ENCODE measurements at places on chromosomes 7 and 10.

DNA sequence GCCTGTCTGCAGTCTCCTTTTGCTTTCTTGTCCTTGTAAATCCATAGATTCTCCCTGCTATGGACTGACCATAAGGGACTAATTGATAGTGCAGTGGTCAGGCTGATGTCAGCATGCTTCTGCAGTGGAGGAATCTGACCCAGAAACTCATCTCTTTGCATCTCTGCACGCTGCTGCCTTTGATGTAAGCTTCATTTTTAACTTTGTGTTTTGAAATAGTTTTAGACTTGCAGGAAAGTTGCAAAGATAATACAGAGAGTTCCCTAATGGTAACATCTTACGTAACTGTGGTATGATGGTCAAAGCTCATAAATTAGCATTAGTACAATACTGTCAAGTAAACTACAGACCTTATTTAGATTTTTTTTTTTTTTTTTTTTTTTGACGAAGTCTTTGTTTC lies 89.6 kb downstream of the GALNT17 start:
- DNase-seq, result no peak

DNA sequence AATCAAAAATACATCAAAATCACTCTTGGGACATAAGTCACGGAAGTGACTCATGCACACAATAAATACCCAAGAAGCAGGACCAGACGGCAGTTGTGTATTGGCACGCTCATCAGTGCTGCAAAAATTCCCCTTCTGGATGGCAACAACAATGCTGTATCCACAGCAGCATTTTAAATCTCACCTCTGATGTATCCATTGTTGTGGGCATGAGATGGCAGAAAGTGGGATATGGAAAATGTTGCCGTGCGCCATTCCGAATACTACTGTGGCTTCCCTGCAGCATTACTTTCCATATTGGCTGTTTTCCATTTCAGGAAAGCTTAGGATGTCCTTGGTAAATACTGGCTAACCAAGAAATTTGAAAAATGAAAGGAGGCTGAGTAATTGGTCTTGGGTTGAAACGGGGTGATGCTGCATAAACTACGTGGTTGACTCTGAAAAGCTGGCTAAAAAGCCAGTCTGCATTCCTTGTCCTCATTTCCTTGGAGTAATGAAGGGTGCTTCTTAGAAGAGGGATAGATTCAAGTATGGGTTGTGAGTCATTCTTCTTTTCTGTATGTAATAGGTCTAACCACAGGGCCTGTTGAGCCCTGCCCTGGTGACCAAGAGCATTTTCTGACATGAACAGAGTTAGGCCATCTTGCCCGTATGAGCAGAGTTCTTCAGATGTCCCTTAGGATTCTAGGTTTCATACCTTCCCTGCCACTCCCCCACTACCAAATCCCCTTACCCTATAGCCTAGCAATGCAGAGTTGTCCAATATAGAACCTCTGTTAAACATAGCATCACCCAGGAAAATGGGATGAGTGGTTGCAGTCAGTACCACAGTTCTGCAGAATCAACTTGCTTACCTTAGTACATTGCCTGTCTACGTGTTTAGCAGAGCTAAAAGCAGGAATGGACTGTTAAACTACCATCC lies 36.3 kb upstream of the TOMM7 start:
- DNase-seq, result no peak

DNA sequence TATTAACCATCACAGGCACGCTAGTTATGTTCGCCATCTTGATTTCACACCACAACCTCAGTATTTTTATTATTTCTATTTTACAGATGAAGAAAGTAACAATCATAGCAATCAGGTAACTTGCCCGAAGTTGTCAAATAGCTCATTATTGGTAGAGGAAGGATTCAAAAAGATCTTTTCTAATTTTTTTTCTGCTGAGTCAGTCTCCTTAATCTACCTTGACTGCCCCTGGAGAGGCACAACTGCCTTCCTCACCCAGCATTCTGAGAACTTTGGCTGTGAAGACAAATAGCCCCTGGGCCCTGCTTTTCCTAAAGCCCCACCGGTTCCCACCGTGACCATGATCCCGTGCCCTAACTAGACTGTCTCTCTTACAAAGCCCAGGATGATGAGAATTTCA lies 99.2 kb downstream of the TRIL start:
- DNase-seq, result no peak

- DNase-seq, result no peak
Measured at GRCh38 chr10:97718178-97718577, 4.6 kb downstream of the MARVELD1 start.

GRCh38 chr10:121027371-121027770 lies 176.2 kb downstream of the WDR11 start:
- no peak for DNase-seq

GRCh38 chr10:127863231-127863825 lies 29.4 kb downstream of the CLRN3 start:
- DNase-seq, result no peak

- DNase-seq, result no peak
Measured at GRCh38 chr7:131010717-131011431, 276.9 kb upstream of the KLF14 start.

GRCh38 chr10:19974138-19974537 lies 157.9 kb downstream of the PLXDC2 start:
- DNase-seq, result no peak

- no peak for DNase-seq
Measured at GRCh38 chr7:124765401-124766352, at the start of gene GPR37. TSS of gene GPR37 (minus strand) at chr7:124765792. CDS start at chr7:124764976, 816 bp downstream.

- no peak for DNase-seq
Measured at GRCh38 chr7:111813306-111813705, 251.0 kb upstream of the IMMP2L start.

DNA sequence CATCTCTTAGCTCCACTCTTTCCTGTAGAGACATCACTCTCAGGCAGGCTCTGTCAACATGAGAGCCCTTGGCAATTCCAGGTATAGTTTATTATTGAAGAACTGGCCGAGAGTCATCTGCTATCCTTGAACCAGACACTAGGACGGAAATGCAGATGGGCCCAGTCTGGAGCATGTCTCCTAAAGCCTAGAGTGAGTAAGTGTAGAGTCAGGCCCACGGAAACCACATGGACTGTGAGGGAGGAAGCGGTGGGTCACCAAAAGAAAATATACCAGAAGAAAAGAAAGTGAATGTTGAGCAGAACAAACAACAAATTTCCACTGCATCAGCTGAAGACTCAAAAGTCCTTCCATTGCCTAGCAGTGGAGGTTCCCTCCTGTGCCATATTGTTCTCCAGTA lies 15.7 kb upstream of the RELN start:
- no peak for DNase-seq

DNA sequence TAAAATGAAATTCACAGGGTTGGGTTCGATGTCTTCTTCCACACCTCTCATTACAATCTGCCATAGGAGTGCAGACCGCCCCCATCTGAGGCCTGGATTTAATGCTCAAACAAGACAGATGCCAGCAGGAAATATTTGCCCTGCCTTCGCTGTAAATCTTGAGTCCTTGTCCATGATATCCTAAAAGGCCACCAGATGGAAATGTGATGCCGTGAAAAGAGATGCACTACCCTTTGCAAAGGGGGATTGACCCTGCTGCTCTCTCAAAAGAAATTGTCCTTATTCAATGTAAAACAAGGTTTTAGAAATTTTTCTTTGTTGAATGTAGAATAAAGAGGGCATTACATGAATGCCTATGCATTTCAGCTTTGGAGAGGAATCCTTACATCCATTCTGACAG lies 37.5 kb downstream of the AGAP4 start:
- DNase-seq, result no peak

- DNase-seq, result no peak
Measured at GRCh38 chr10:35192645-35193249, 66.1 kb downstream of the CREM start.

GRCh38 chr10:132540456-132540855 lies 2.9 kb downstream of the INPP5A start:
- no peak for DNase-seq

DNA sequence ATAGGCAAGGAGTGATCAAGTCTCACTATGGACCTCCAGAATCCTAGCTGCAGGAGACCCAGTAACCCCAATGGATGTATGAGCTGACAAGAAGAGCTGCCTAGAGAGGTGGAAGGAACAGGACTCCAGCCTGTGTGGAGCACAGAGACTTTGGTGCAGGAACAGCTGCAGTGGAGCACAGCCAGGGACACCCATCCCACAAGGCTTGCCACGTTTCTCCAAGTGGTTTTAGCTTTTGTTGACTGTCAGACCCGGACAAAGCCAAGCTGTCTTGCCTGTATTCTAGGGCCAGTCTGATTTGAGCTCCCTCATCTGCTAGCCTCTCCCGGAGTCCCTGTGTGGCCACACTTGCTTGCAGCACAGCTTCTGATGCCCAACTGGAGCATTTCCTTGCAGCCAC lies 224.7 kb downstream of the CHRM2 start:
- DNase-seq, result no peak

DNA sequence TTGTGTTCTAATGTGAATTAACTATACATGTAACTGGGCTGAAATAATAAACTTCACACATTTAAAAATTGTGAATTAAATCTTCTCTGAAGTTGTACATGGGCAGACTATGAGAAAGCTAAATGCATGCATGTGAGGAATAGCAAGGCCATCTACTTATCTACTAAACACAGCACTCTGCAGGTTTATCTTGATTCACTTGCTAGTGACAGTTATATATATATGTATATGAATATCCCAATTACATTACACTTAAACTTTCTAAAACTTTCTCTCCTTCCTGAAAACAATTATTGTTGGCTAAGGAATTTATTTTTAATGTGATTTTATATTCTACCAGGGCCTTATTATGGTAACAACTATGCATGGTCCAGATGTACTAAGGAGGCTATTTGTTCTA lies 5.1 kb upstream of the SP4 start:
- DNase-seq, result no peak

GRCh38 chr10:88553116-88553752 lies 29.9 kb downstream of the RNLS start:
- DNase-seq, result no peak

- DNase-seq, result no peak
Measured at GRCh38 chr7:90180011-90180585, 25.8 kb downstream of the STEAP1 start.

- DNase-seq, result no peak
Measured at GRCh38 chr7:18520450-18521235, 25.1 kb downstream of the HDAC9 start.

DNA sequence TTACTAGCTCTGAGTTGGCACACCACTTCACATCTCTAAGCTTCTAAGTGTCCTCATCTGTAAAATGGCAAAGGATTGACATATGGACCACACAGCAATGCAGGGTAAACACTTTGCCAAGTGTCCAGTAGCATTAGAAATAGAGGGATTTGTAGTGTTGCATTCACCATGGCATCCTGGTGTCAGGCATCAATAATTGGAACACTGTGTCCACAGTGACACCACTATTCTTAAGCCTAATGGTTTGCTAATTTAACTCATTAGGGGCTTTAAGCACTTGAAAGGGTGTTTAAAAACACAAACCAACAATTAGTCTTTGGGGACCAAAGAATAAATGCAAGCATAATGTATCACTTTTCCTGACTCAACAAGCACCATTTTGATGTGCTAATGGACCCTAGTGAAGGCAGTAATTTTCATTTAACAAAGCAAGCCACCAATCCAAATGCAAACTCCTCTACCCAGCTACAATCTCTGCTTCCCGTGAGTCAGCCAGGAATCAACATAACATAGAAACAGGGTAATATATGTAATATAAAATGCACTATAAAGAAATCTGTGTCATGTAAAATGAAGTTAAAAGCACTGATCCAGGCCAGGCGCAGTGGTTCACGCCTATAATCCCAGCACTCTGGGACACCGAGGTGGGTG lies 75.9 kb downstream of the FAM204A start:
- no peak for DNase-seq

DNA sequence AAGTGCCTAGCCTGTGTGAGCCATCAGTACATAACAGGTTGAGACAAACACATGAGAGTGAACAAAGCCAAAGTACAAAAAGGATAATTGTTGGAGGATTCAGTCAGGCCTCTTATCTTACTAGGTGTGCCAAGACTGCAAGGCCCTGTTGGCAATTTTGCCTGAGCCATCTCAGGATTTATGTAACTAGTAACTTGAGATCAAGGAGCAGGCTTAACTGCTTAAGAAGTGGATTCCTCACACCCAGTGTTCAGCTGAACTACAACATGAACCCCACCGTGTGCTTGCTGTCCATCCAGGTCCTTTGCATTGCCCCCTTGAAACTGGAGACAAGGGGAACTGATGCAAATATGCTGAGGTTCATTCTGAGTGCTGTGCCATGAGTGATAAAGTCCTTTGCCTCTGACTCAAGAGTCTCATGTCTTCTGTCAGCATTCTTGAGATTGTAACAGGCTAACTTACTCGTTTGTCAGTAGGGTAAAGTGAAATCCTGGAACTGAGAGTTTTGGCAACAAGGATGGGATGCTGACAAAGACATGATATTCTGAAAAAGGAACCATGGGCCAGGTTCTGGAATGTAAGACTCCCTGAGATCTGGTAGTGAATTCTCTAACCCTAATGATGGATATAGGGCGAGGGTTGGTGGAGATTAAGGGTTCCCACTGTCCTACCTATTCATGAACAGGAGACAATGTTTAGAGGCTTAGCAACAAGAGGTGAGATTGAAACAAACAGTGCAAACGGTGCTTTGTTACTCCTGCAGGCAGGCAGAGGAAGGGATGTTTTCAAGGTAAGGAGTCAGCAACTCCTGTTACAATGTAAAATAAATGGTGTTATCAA lies 44.1 kb upstream of the GATAD1 start:
- DNase-seq, result no peak

DNA sequence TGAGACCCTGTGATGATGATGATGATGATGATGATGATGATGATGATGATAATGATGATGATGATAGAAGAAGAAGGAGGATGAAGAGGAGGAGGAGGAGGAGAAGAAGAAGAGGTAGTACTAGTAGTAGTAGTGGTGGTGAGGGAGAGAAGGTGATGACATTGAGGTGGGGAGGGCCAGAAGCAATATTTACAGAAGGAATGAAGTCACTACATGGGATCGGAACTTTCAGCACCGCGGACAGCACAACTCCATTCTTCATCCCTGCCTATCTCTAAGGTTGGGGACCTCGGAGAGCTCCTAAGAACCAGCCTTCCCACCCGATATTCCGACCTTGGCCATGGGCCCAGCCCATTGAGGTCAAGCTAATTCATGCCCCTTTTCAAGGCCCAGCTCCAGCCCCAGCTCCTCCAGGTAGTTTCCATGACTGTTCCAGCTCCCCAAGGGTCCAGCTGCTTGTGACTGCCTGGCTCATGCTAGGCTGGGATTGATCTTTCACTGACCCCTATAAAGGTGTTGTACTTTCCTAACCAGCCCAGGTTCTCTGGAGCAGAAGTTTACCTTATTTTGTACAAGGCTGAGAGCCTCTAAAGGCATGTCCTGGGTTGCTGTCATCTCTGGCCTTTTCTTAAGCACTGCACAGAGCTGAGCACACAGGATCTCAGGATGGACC lies 10.3 kb downstream of the CRHR2 start:
- DNase-seq, result no peak

All from cortex of kidney (tissue), 1 donor.